NCI-H1436 treated with DMSO at 0.1 percent for 48 hours (cell line): ENCODE measurements at places on chromosomes 3 and 15.

- DNase-seq: no peak
These were observed 50.1 kb upstream of the DYNC1LI1 start for GRCh38 chr3:32620611-32621310.

DNA sequence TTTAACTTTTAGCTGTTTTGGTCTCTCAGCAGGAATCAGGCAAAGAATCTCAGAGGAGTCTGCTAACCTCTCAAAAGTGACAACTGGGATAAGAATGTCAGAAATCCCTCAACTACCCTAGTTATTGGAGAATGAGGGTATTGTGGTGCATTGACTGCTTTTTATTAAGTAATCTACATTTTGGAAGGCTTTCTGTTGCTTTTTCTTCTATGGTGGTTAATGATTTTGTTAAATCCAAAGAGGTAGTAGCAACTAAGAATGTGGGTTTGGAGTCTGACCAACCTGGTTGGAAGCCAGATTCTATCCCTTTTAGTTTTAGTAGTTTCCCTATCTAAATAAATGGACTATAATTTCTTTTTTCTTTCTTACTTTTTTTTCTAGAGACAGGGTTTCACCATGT is 94.7 kb upstream of the RNF7 start:
- no peak for DNase-seq

GRCh38 chr3:69869643-69870042 is 129.9 kb upstream of the SAMMSON start:
- no peak for DNase-seq

- no peak for DNase-seq
These were observed 8.9 kb downstream of the TNFAIP8L3 start for GRCh38 chr15:51085764-51086163.

- DNase-seq: peak; percentile 14
These were observed 30.2 kb downstream of the KCNAB1 start for GRCh38 chr3:156150434-156151066.
